Brain (organoid and tissue), 16 donors: ENCODE measurements at places on chromosomes 2 and 18. TPM values are rescaled to one million over a fixed set of nuclear protein-coding genes. Genes with fewer than 3 reads are reported as not detected.

- DNase-seq: no peak
Observed at GRCh38 chr2:18584608-18584954, 4.8 kb downstream of the NT5C1B start.

GRCh38 chr2:142974288-142975024, 97.0 kb downstream of the KYNU start:
- peak; percentile 48 for DNase-seq

DNA sequence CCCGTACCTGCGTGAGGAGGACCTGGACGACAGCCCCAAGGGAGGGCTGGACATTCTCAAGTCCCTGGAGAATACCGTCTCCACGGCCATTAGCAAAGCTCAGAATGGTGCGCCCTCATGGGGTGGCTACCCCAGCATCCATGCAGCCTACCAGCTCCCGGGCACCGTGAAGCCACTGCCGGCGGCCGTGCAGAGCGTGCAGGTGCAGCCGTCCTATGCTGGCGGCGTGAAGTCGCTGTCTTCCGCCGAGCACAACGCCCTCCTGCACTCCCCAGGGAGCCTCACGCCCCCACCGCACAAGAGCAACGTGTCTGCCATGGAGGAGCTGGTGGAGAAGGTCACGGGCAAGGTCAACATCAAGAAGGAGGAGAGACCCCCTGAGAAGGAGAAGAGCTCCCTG, 76.4 kb downstream of the TSHZ1 start:
- no peak for DNase-seq

DNA sequence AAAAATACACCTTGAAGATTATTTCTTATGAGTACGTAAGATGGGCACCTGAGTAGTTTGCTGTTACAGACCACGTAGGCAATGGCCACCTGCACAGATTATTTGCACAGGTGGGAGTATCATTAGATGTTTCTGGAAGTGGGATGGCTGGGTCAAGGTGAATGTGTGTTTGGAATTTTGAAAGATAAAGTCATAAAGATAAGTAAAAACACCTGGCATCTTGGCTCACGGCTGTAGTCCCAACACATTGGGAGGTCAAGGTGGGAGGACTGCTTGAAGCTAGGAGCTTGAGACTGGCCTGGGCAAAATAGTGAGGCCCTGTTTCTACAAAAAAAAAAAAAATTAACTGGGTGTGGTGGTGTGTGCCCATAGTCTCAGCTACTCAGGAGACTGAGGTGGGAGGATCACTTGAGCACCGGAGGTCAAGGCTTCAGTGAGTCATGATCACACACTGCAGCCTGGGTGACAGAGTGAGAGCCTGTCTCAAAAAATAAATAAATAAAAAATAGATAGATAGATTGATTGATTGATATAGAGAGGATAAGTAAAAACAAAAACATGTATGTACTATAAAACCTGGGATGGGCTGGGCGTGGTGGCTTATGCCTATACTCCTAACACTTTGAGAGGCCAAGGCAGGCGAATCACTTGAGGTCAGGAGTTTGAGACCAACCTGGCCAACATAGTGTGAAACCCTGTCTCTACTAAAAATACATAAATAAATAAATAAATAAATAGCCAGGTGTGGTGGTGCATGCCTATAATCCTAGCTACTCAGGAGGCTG, 30.4 kb downstream of the ODC1 start:
- DNase-seq: no peak

- no peak for DNase-seq
Observed at GRCh38 chr2:159064446-159065301, 96.2 kb downstream of the TANC1 start.

GRCh38 chr18:38759457-38759856, 1193.9 kb upstream of the CELF4 start:
- DNase-seq: no peak

- no peak for DNase-seq
Observed at GRCh38 chr2:100606332-100606725, 43.5 kb downstream of the PDCL3 start.

DNA sequence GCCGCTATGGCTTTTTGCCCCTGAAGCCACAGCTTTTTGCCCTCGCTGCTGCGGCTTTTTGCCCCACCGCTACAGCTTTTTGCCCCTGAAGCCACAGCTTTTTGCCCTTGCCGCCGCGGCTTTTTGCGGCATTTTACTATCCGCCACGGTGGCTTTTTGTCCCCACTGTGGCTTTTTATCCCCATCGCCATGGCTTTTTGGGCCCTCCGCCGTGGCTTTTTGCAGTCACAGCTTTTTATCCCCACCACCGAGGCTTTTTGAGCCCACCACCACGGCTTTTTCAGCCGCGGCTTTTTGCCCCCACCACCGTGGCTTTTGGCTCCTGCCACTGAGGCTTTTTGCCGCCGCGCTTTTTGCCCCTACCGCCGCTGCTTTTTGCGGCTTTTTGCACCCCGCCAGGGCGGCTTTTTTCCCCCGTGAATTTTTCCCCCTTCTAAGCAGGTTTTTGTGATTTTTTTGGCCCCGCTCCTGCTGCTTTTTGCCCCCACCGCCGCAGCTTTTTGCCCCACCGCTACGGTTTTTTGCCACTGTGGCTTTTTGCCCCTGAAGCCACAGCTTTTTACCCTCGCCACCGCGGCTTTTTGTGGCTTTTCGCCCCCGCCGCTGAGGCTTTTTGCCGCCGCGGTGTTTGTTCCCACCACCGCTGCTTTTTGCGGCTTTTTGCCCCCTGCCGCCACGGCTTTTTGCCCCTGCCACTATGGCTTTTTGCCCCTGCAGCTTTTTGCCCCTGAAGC, 2797.2 kb upstream of the TEKT4 start:
- DNase-seq: no peak

DNA sequence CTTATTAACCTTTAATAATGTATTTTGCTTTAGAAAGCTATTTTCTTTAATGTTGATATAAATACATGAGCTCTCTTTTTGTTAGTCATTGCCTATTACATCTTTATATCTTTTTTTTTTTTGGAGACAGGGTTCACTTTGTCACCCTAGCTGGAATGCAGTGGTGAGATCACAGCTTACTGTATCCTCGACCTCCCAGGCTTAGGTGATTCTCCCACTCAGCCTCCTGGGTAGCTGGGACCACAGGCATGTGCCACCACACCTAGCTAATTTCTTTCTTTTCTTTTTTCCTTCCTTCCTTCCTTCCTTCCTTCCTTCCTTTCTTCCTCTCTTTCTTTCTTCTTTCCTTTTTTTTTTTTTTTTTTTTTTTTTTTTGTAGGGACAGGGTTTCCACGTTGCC, 15.4 kb downstream of the NAB1 start:
- DNase-seq: no peak

- no peak for DNase-seq
Observed at GRCh38 chr2:13686262-13686661, 946.3 kb upstream of the LRATD1 start.

DNA sequence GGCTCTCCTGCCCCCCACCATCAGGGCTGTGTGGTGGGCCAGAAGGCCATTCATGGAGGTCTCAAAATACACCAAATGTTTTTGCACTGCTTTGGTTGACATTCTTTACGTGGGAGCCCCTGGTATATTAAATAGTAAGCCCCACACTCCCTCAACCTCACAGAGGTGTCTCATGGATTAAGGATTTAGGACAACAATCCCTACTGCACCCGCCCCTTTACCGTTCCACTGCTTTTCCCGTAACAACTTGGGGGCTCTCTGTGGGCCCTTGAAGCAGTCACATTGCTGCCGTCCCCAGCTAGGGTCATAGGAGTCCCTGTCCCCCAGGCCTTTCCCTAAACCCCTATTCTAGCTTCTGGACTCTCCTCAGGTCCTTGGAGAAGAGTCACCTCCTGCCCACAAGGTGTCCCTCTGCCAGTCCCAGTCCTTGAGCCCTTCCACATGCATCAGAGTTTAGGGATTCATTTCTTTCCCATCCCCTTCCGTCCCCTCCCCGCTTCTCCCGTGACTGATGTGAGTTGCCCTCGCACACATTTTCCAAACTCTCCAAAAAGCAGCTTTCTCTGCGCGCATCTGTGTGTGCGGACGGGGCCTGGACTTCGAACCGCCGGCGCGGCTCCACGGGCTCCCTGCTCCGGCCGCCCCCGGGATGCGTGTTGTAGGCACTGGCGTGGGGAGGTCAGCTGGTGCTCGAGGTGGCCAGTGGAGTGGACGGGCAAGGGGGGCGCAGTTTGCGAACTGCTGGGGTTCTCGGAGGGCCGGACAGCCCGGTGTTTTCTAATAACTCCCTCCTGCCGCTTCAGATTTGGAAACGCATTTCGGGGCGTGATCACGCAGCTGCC, 84.8 kb downstream of the LYPD1 start:
- DNase-seq: no peak

DNA sequence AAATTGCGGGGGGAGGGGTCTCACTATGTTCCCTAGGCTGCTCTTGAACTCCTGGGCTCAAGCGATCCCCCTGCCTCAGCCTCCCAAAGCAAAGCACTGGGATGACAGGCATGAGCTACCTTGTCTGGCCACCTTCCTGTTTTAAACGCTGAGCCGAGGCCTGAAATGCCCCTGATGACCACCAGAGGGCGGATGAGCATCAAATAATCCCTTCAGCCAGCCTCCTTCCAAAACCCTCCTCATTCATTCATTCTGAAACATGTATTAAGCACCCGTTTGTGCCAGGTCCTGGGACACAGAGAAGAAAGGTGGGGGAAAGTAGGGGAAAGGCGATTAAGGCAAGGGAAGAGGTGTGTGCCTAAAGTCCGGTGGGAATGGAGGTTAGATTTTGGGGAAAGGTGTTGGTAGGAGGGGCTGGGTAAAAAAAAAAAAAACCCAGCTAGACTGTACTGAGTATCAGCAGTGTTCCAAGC, 30.7 kb upstream of the PTMA start:
- DNase-seq: peak; percentile 94

- peak; percentile 75 for DNase-seq
Observed at GRCh38 chr2:54899576-54900200, 150.6 kb downstream of the RTN4 start.

DNA sequence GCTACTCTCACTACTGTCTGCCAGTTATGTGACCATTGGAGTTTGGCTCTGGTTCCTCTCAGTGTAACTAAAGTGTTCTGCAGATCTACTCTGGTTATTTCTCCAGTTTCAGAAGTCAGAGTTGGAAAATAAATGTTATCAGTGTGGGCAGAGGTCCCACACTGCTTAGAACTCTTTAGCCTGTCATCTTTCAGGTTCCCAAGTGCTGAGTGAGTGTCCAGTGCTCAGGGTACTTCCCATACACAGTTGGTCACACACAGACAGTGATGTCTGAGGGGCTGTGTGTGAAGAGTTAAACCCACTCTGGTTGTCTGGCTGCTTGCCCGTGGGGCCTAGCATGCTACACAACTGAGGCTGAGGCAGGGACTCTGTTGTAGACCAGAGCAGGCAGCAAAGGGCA, 421.8 kb upstream of the MEX3C start:
- no peak for DNase-seq

GRCh38 chr2:240349133-240350005, 86.1 kb upstream of the GPC1 start:
- no peak for DNase-seq

- peak; percentile 21 for DNase-seq
Observed at GRCh38 chr2:81266106-81266505, 961.6 kb upstream of the LRRTM1 start.

- DNase-seq: no peak
Observed at GRCh38 chr2:211247751-211248150, 691.4 kb downstream of the CPS1 start.

DNA sequence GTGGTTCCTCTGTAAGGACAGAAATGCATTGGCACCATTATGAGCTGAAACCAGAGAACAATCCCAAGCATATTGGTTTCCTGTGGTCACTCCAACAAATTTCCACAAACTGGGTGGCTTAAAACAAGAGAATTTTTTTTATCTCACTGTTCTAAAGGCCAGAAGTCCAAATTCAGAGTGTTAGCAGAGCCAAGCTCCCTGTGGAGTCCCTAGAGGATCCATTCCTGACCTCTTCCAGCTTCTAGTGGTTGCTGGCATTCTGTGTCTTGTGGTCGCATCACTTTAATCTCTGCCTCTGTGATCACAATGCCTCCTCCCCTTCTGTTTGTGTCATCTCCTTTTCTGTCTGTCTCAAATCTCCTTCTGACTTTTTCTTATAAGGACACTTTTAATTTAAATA, 380.3 kb downstream of the NYAP2 start:
- no peak for DNase-seq

GRCh38 chr2:36351736-36352349, 3.7 kb upstream of the CRIM1 start:
- peak; percentile 49 for DNase-seq

DNA sequence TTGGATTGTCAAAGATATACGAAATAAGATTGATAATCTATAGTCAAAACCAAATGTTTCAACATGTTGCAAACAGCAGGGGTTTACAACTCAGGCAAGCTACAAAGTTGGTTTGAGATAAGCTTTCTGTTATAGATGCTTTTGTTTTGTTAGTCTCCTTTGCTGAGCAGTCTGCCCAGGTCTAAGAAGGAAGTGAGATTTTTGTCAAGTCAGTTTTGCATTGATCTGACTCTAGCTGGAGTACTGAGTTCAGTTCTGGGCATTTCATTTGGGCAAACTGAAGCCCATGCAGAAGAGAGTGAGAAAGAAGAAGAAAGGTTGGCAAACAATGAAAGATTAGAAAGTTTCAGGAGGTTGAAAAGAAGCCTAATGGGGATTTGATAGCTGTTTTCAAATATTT, 983.0 kb upstream of the SLC39A10 start:
- no peak for DNase-seq

- DNase-seq: no peak
Observed at GRCh38 chr18:33114749-33115148, 325.8 kb downstream of the CCDC178 start.

GRCh38 chr2:144213797-144214196, 306.1 kb downstream of the ZEB2 start:
- DNase-seq: no peak

Gene RAB6C
- 0.29 TPM for polyA plus RNA-seq

Gene CD8B2
- 1.6 TPM for polyA plus RNA-seq

Gene CD207
- polyA plus RNA-seq: 0.39 TPM

Gene B3GNT7
- 3.4 TPM for polyA plus RNA-seq

Gene ASPRV1
- polyA plus RNA-seq: 4.1 TPM

Gene VWC2L
- polyA plus RNA-seq: 0.29 TPM

Gene COL6A3
- polyA plus RNA-seq: 4.8 TPM

Gene MYO5B
- polyA plus RNA-seq: 17.7 TPM

Gene SERPINB11
- polyA plus RNA-seq: not detected

Gene INPP5D
- polyA plus RNA-seq: 3.7 TPM
